CD4-positive, alpha-beta T cell treated with Interleukin-4 for 1 hour (primary cell): ENCODE measurements at places on chromosomes 3 and 15.
A peak's percentile ranks its signal among the peaks of the same experiment; 100 is the strongest.

DNA sequence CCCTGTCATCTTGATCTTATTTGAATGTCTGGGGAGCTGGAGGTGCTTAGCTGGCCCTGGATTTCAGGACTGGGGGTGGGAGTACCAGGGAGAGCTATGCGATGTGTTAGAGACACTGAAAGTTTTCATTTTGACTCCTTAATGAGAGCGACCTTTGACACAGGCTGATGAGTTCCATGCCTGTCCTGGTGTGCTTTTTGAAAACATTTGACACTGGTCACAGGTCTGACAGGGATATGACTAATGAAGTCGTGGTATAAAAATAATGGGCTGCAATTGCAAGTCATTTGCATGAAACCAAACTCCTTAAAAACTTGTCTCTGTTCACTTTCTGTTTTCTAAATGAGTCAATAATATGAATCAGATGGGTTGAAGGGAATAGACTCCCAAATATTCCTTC is 81.9 kb downstream of the MECOM start:
- DNase-seq: no peak

- no peak for DNase-seq
These were observed 2.9 kb downstream of the DNAJB8 start for GRCh38 chr3:128463771-128464170.

DNA sequence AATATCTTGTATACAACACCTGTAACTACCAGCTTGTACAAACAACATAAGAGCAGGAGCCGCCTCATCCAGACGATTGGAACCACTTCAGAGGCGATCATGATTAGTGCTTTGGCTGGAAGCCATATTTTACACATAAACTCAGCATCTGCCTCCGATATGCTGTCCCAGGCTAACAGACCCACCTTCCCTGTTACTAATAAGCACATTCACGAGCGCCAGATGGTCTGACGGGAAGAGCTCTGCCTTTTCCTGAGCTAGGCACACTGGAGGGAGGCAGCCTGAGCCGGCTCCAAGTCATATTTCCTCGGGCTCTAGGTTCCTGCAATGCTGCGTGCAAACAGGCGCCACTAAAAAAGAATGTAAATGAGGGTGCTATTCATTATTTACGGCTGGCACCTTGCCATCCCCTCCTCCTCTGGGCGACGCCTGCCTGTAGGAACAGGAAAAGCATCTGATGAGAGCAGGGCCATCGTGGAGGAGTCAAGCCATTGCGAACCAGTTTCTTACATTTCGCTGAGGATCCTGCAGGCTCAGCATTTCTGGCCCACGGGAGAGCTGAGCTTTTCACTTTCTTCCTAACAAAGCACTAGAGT is 98.2 kb downstream of the ANXA2 start:
- DNase-seq: no peak

DNA sequence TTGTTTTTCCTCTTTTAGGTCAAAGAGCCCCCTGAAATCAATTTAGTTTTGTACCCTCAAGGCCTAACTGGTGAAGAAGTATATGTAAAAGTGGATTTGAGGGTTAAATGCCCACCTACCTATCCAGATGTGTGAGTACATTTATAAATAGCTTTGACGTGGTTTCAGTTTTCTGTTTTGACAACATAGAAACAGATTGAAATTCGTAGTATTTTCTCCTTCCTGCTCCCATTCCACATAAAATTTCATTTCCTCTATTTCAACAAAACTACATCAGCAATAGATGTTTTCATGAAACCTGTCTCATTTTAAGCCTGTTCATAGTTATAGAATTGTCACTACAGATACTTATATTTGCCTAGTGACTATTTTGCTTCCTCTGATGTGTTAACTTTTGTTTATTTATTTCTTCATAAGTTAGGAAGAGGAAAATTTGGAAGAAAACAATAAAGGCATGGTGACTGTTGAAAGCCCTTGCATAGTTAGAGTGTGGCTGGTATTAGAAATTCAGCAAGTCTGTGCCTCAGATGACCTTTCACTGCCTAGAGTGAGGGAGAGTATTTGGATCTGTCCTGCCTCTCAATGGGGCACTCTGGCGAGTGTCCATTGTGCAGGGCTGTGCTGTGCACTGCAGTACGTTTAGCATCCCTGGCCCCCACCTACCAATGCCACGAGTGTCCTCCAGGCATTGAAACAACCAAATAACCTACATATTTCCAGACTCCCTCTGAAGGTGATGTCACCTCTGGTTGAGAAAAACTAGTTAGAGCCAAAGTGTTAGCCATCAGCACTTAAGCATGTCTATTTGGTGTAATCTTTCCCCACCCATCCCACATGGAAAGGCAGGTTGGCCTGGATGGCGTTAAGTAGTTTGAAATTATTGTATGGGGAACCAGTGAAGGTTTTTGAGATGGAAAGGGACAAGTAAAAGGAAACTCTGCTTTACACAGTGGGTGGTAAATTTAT is 5.9 kb downstream of the EIF2AK4 start:
- no peak for DNase-seq

DNA sequence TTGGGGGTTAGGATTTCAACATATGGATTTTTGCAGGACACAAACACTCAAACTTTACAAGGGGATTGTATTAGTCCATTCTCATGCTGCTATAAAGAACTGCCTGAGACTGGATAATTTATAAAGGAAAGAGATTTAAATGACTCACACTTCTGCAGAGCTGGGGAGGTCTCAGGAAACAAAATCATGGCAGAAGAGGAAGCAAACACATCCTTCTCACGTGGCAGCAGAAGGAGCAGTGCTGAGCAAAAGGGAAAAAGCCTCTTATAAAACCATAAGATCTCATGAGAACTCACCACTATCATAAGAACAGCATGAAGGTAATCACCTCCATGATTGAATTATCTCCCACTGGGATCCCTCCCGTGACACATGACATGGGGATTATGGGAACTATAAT is 1183.1 kb downstream of the ZPLD1 start:
- DNase-seq: no peak

DNA sequence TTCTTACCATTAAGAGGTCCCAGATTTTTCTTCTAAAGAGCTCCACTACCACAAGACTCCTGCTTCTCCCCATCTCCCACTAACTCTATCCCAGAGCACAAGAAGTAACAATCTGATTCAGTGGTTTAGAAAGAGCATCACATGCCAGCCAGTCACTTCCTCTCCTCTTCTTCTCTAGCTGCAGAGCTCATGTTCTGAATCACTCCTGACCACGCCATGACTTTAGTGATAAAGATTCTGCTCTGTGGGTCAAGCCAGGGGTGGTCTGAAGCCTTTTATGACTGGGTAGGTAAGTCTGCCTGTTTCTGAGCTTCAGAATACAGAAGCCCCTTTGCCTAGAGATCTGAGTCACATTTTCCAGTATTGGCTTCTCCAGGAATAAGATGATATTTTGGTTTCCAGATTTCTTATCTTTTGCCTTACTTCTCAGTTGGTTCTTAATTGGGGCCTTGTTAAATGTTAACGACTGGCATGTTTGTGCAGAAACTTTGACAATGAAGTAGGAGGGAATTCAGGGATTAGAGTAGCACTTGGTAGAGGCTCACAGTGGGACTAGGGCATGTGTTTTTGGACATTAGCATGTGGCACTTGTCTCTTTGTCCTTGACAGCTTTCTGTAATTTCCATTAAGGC is 27.6 kb upstream of the ADAMTSL3 start:
- DNase-seq: no peak

GRCh38 chr3:56836276-56837163 is 34.8 kb upstream of the ARHGEF3 start:
- no peak for DNase-seq

DNA sequence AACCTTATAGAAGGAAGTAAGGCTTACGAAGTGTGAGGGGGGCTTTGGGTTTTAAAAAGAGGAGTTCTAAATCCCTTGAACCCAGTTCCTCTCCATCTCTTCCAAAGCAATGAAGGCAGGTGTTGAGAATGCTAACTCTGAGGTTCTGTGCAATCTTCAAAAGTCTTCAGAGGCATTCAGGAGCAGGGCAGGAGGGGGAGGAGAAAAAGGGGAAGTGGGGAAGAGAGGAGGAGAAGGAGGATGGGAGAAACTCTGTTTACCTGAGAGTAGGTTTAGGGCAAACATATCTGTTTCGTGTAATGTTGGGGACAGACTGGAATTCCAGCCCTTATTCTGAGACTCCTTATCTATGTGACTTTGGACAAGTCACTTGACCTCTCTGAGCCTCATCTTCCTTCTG is 36.9 kb downstream of the FAM3D start:
- no peak for DNase-seq

- DNase-seq: no peak
These were observed 2.6 kb downstream of the ATP8B4 start for GRCh38 chr15:50116477-50116876.

GRCh38 chr15:93159930-93160329 is 70.9 kb upstream of the RGMA start:
- no peak for DNase-seq

- peak; percentile 53 for DNase-seq
These were observed 7.4 kb downstream of the EDEM1 start for GRCh38 chr3:5194801-5195509.

- DNase-seq: no peak
These were observed 22.0 kb downstream of the RBP1 start for GRCh38 chr3:139517321-139518065.

- DNase-seq: peak; percentile 68
These were observed 2.5 kb downstream of the TIPARP start for GRCh38 chr3:156676768-156677479.
